ENCODE measurements at places on chromosomes 6 and 20.

GRCh38 chr6:21597801-21598673 is 4.5 kb downstream of the SOX4 start:
- DNase-seq = no peak

GRCh38 chr6:128515550-128516513 is 4.6 kb downstream of the PTPRK start:
- DNase-seq = no peak

DNA sequence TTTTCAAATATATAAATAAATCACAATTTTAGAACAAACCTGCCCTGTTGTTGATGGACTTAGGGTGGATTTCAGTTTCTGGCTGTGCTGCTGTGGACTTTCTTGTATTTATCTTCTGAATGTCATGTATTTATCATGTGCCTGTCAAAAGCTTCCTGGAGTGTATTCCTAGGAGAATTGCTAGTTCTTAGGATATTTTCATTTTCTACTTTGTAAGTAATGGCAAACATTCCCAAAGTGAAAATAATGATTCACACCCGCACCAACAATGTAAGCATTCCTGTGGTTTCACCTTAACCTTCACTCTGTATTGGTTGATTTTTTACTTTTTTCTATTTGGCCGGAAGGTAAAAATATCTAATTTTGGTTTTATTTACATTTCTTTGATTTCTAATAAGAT is 387.8 kb downstream of the SMOC2 start:
- DNase-seq = no peak

DNA sequence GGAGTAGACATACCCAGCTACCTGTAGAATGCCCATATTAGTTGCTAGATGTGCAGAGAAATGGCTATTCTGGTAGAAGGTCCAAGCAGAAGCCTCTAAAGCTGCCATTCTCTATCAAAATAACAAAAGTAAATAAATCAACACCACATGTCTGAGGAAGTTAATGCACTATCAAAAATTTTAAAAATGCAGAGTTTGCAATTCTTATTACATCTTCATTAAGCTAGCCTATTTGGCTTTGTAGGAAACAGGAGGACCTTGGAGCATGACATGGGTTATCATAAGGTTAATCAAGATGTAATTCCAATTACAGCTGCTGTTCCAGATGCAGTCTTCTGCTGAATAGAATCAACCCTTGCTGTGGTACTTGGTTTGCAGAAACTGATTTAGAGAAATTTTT is 188.4 kb downstream of the TBX18 start:
- no peak for DNase-seq

DNA sequence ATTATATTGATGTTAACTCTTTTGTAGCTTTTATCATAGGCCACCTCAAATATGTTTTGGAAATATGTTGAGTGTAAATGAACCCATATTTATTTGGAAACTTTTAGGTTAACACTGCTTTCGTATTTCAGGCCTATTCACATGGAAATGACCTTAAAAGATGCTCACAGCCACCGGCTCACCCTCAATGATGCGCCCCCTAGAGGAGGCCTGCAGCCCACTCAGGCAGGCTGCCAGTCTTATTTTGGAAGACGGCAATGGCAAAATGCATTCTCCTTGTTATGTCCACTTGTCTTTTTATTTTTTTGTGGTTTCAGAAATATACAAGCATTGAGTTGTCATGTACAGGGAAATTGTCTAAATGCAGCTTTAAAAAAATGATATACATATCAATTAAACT is 869.7 kb downstream of the PHF3 start:
- no peak for DNase-seq

DNA sequence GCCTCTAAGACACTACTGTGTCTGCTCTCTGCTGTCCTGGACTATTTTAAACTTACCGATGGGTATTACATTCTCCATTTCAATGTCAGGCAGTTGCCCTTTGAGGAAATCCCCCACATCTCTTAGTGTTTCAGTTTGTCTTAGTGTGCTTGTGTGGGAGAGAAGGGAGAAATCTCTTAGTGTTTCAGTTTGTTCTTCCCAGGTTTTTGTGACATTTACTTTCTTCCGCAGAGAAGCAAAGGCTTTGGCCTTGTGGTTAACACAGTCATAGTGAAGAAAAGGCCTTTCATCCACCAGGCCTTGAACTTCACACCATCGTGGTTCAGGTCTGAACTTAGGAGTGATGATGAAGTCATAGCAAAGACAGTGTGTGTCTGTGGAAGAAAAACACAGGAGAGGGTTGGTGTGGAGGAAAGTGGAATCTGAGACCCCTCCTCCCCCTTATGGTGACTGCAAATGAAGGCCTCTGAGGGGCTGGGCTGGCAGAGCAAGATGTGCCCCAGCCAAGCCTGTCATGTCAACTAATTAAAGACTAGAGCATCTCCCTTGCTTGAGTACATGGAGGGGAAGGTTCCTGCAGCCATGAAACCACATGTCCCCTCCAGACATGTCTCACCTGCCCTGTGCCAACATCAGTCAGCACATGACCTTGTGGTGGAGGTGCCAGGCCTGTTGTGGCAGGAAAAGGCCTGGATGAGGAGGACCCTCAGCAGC is 23.9 kb downstream of the RAET1L start:
- no peak for DNase-seq

GRCh38 chr6:45543298-45544235 is 165.8 kb upstream of the SUPT3H start:
- no peak for DNase-seq

All from chondrocyte (in vitro differentiated cells).